ENCODE measurements at places on chromosomes 1 and 21. TPM values are rescaled to one million over a fixed set of nuclear protein-coding genes. Genes with fewer than 3 reads are reported as not detected.

The IKBKE gene
- 6.7 TPM for total RNA-seq

The ITLN2 gene
- 0.96 TPM for total RNA-seq

The RPL5 gene
- total RNA-seq = 1,209 TPM

The NES gene
- 1.1 TPM for total RNA-seq

The C1orf115 gene
- total RNA-seq = 4.6 TPM

Measured in A549 treated with Hydrocortisone at 1 μM for 4 hours (cell line).